Activated T-cell treated with anti-CD3 and anti-CD28 coated beads, Interleukin-2, amount 50 U/mL, for 48 hours (primary cell): ENCODE measurements at places on chromosomes 2 and 18.

DNA sequence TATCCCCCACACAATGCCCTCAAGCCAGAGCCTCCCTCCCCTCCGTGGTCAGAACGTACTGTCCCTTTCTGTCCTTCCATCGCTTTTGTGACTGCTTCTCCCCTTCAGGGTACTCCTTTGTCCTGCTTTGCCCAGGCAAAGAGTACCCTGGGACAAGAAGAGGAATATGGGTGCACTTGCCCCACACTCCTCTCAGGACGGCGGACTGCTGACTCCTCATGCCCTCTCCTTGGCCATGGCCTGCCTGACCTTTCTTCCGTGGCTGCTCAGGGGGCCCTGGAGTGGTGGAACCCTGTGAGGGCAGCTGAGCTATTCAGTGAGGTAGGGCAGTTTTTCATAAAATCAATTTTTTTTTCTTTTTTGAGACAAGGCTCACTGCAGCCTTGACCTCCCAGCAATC, 18.7 kb downstream of the C2orf74 start:
- DNase-seq: no peak

GRCh38 chr18:65235966-65236624, 514.7 kb upstream of the CDH7 start:
- no peak for DNase-seq

DNA sequence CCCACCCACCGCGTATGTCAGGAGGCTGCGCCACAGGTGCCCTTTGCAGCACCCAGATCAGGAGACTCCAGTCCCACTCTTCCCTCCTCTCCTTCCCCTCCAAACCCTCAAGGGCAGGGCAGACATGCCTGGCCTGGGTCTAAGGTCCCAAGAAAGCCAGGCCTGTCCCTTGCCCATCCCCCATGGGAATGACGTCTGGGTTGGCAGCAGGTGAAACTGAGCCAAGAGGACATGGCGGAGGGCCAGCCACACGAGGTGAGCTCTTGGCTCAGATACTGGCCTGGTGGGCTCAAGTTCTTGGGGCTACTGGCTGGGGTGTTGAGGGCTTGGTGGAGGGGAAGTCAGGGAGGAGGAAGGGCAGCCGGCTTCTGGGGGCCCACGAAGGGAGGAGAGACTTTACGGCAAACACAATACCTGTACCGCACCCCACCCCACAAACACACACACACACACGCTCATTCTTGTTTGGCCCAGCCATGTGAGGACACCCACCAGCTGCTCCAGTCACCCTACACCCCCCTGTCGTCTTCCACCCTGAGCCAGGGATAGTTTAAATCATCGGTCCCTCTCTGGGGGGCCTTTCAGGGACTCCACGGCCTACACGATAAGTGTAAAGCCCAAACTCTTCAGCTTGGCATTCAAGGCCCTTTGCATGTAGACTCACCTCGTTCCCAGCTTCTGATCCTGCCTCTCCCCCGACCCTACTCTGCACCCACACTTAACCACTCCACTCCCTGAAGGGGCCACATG, 24.1 kb upstream of the TNS1 start:
- DNase-seq: no peak

DNA sequence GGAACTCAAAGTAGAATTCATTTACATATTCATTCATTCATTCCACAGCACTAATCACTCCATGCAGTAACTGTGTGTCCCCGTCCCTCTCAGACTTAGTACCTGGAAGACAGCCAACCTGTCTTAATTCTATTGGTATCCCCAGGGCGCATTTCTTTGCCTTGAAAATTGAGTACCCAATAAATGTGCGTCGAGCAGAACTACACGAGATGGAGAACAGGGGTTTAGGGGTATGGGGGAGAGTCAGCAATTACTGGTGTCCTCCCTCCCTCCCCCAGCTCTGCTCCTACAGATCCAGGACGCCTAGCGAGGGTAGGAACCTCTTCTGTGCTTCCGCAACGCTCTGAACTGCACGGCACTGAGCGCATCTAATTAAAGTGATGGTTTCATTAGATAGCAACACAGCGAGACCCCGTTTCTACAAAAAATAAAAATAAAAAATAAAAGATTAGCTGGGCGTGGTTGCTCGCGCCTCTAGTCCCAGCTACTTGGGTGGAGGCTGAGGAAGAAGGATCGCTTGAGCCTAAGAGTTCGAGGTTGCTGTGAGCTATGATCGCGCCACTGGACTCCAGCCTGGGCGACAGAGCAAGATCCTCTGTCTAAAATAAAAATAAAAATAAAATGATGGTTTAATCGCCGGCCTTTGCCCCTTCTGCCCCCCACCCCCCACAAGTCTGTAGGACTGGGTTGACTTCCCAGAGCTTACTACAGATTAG, 614 bp upstream of the FKBP1B start:
- DNase-seq: no peak

- DNase-seq: no peak
Observed at GRCh38 chr18:515156-515815, 14.8 kb upstream of the COLEC12 start.

- DNase-seq: no peak
Observed at GRCh38 chr2:56450047-56450446, 266.3 kb downstream of the CCDC85A start.
